ENCODE measurements at places on chromosomes 6 and 20. TPM values are rescaled to one million over a fixed set of nuclear protein-coding genes. Genes with fewer than 3 reads are reported as not detected.

GRCh38 chr20:13305284-13305683, 84.2 kb downstream of the ISM1 start:
- DNase-seq, result no peak

GRCh38 chr6:152532556-152533422, 104.4 kb downstream of the SYNE1 start:
- no peak for DNase-seq

GRCh38 chr6:55632953-55633352, 54.0 kb upstream of the HMGCLL1 start:
- no peak for DNase-seq

DNA sequence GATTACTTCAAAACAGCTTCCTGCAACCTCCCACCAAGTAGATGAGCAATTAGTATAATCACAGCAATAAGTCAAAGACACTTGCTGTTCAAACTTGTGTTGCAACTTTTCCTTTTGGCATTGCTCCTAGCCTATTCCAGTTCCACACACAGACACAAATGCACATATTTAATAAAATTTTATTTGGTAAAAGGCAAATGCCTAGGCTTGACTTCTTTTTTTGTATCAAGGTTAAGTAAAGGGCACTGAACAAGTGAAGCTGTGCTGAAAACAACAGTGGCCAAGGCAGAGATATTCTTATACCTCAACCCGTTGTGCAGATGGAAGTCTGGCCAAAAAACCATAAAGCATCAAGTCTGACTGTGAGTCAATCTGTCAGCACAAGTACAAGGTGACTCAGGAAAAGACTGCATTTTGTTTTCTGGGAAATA, 708.4 kb upstream of the CITED2 start:
- DNase-seq, result no peak

JAG1 gene
- 0.40 TPM for total RNA-seq

ZGPAT gene
- total RNA-seq, result 28.7 TPM

GRCh38 chr6:51711876-51712275, 375.5 kb downstream of the PKHD1 start:
- no peak for DNase-seq

- DNase-seq, result no peak
Observed at GRCh38 chr6:130843575-130844320, 16.5 kb downstream of the SMLR1 start.

WFDC5 gene
- not detected for total RNA-seq
